ENCODE measurements at places on chromosomes 13 and 19. TPM values are rescaled to one million over a fixed set of nuclear protein-coding genes. Genes with fewer than 3 reads are reported as not detected.

DNA sequence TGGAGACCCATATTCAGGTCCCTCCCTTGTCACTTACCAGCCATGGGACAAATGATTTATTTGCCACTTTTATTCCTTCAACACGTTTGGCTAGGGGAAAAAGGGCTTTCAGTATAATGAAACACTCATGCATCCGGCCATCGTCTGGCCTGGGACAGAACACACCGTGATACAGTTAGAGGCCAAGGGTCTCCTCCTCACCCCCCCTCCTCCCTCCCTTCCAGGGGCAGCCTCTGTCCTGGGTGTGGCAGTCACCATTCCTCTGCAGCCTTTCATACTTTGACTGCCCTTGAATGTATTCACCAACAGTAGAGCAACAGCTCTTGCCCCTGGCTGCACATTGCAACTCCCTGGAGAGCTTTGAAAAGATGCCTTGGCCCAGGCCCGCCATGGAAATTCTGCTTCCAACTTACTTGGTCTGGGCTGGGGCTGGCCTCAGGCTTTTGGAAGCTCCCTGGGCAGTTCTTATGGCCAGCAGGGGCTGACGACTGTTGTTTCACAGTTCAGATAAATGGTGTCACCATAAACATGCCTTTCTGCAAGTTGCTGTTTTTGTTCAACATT, 3.0 kb downstream of the PAK4 start:
- no peak for DNase-seq
- peaks cover 2% of the 10 kb centered on the region for H3K36me3 ChIP-seq
- no peak overlapping the region for H3K27ac ChIP-seq
- no peaks in the 10 kb centered on the region for H3K27me3 ChIP-seq
- H3K4me1 ChIP-seq = peaks cover 26% of the 10 kb centered on the region

GRCh38 chr19:29487432-29487831, 38.4 kb upstream of the VSTM2B start:
- H3K27ac ChIP-seq = no peak overlapping the region
- H3K4me3 ChIP-seq = no peak overlapping the region
- no peak for DNase-seq
- no peaks in the 10 kb centered on the region for H3K4me1 ChIP-seq
- H3K36me3 ChIP-seq = no peaks in the 10 kb centered on the region

Gene ZNF565
- total RNA-seq = 5.2 TPM

DNA sequence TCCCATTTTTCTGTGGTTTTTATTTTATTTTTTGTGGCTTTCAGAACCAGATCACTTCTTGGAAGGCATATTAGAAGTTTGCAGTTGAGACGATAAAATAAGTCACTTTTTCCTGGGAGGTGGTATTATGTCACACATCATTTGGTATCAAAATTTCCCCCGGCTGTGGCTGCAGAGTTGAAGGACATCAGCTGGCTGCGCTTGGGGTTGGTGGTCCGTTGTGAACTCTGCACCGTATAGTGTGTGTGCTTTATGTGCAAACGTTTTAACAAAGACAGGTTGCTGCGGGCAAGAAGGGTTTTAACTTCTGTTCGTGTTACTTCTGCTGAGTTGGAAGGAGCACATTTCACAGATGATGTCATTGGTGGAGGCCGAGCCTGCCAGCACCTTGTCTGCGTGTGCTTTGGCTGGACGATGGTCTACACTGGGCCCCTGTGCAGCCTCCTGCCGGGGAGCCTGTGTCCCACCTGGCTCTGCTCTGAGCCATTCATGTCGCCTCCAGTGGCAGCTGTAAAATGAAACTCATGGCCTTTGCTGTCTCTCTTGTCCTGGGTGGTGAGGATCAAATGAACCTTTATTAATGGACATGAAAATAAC, 9.6 kb downstream of the ATP11A start:
- H3K4me3 ChIP-seq = no peak overlapping the region
- no peak for DNase-seq
- no peaks in the 10 kb centered on the region for H3K27me3 ChIP-seq
- H3K4me1 ChIP-seq = peaks cover 17% of the 10 kb centered on the region
- H3K27ac ChIP-seq = no peak overlapping the region
- peaks cover 4% of the 10 kb centered on the region for H3K36me3 ChIP-seq

DNA sequence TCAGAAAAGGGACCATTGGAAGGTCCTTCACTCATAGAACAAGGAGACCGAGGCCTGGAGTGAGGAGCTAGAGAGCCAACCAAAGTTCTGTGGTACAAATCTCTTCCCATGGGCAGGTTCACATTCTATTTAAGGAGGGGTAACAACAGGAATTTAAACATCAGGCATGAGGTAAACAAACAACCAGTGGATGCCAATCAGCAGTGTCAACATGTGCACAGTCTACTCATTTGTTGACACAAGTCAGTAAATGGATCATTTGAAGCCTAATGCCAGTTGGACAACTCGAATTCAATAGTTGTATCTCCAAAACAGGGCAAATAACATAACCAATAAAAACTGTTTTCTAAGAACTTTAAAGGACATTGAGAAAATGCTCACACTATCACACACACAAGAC, 6.3 kb upstream of the DOCK9 start:
- DNase-seq = no peak
- peaks cover 34% of the 10 kb centered on the region for H3K4me1 ChIP-seq
- no peak overlapping the region for H3K4me3 ChIP-seq
- peaks cover 8% of the 10 kb centered on the region for H3K36me3 ChIP-seq
- H3K27ac ChIP-seq = no peak overlapping the region

Gene IGFL1
- not detected for total RNA-seq

GRCh38 chr13:33940256-33940655, 122.3 kb downstream of the RFC3 start:
- H3K4me1 ChIP-seq = peaks cover 2% of the 10 kb centered on the region
- H3K4me3 ChIP-seq = no peak overlapping the region
- DNase-seq = no peak

Data from activated naive CD8-positive, alpha-beta T cell treated with anti-CD3 and anti-CD28 coated beads, Interleukin-2, amount 10 ng/mL, durations not matched to agents 7 days and 5 days (primary cell).